ENCODE measurements at places on chromosomes 7 and 10.

DNA sequence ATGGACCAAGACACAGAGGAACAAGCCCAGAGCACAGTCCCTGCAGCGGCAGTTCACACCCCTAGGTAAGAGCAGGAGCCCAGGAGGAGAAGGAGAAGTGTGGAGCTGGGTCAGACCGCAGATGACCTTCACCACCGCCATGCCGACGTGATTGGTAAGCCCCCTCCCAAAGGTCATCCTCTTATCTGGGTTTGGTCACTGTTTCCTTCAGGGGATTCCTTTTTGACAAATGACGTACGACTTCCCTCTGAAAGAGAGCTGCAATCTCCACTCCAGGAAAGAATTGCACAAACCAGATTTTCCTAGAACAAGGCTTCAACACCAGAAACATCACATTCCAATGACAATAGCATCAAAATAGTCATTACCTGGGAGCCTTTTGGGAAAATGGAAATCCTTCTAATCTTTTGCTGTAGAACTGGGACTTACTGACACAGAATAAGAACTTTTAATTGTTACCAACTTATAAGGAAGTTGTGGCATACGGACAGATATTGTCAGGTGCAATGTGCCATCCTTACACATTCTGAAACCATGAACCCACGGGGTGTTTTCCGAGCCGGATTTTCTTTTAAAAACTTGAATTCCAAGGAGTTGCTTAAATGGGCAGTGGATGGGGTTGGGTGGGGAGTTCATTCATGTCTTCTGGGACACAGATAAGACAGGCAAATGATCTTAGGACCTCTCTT, 20.8 kb upstream of the ADAM12 start:
- DNase-seq, result no peak

DNA sequence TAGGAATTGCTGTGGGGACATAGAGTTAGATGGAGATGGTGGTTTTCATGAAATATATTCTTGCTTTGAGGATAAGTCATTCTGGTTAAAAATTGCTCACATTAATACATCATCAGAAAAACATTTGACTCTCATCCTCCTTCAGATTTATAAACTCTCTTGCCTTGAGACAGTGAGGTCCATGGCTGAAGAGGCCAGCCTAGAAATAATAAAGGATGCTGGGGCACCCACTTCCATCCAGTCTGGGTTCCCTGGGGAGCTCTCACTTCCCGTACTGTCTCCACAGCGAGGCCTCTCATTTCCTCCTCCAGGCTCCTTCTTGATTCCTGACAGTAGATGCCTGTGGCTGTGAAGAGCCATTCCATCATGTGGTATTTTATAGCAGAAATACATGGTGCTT, 73.3 kb upstream of the PRKG1 start:
- no peak for DNase-seq

DNA sequence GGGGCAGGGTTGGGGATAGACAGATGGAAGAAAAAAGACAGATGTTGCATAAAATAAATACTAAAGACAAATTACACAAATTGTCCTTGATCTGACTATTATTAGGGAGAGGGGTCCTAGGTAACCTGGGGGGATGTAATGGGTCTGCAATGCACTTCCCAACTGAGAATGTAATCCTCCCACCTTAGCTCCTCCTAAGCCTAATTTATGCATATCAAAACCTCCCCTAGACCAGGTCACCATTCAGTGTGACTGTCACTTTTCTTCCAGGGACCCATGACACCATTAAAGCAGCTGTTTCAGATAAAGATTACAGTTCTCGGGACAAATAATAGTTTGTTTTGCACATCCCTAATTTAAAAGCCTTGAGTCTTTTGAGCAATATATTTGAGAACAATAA, 133.9 kb upstream of the FEZF1 start:
- no peak for DNase-seq

DNA sequence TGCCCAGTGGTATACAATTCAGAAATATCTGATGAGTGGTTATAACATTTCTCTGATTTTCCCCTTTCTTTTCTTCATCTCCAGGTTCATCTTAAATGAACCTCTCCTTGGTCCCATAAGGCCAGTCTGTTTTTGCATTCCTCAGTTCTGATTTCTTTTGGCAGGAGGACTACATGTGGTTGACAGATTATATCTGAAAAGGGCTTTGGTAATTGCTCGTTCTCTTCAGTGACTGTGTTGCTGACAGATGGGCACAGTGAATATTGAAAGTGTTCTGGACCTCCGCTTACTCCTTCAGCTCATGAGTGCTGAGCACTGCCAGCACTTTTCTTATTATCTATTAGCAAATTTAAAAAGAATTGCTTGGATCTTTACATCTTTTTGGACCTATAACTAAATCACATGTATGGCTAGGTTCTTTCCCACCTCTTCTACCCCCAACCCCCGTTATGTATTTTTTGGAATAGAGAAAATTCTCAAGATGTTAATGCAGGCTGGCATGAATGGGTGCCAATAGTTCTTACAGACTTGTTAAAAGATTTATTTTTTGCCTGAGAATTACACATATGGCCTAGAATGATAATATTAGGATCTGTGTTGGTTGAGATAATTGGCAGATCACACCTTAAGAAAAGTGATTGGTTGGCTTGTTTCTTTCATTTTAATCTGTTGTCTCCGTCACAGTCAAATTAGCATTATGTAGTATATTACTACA, 323.0 kb downstream of the EXOC4 start:
- no peak for DNase-seq

DNA sequence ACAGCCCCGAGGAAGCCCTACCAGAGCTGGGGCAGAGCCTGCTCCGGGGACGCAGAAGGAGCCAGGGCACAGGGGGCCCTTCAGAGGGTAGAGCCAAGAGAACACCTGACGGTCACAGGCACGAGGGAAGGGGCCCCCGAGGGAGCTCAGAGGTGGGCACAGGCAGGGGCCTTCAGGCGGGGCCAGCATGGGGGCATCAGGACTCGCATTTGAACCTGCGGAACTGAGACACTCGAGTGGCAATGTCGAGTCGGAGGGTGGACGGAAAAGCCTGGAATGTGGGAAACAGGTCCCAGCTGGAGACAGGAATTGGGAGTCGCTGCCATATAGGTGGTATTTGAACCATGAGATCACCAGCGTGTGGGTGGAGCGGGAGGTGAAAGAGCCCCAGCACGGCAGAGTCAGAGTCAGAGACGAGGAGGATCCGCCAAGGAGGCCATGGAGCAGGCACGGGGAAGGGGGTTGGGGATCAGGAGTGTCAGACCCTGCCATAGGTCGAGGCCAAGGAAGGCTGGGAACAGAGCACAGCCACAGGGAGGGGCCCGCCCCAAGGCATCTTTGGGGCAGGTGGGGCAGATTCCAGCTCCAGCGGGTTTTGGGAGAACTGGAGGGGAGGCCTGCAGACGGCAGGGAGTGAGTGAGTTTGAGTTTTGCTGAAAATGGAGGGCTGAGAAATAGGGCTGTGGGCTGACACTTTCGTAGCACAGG, 13.8 kb downstream of the STK32C start:
- no peak for DNase-seq

DNA sequence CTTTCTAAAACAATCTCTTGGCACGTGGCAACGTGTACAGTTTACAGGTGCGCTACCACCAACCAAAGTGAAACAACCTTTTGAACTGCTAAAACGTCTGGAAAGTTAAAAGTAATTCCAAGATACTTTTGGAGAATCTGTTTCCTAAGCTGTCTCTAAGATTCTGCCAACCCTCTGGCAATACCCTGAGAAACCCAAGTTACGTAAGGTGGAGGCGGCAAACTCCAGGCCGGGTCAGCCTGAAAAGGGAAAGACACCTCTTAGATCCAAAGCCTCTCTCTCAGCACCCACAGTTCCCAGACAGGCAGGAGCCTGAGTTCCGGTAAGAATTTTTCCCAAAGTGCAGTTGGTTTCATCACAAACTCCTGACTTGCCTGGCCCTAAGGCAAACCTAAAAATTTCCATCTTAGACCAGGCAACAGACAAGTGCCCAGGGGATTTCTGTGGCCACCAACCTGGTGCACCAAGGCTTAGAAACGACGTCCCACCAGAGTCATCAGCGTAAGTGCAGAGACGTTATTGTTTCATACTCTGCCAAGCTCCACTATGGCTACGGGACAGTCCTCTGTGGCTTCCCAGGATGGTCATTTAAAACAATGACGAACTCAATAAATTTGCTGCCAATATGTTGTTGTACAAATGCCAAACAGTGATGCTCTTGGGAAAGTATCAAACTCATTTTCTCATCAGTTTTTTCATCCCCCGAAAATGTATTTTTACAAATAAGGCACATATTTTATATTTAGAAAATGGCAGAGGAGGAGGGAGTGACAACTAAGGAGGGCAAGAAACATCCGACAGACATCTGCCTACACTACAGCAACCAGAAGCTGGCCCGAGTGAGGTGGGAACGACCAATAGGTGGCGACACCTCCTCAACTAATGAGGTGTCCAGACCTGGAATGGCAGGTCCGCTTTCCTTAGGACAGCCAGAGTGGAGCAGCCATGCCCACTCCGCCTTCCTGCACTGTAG, 205.8 kb upstream of the FRMD4A start:
- peak; percentile 48 for DNase-seq

DNA sequence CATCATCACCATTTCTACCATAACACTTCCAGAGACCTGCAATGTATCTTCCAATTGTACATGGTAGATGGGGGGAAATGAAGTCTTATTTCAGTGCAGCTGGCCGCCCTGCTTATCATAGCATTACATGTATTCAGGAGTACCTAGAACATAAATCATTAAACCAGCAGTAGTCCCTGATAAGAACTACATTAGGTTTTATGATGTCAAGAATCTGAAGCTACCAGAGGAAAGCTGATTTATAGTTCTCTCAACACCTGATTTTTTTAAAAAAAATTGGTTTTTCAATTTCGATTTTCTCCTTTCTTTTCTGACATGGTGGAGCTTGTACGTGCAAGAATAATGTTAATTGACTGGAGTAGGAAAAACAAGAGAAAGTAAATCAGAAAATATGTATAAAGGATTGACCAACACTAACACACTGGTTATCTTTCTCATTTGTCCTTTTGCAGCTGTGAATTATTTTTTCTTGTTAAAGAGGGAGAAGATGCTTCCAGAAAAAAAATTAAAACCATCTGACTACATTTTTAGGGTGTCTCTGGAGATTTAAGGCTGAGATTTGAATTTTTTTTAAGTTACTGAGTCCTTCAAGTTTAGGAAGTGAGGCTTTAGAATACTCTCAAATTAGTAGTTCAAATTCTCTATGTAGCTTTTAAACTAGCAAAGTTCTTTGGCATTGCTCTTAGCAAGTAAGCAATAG, 59.1 kb downstream of the CSTF2T start:
- no peak for DNase-seq

DNA sequence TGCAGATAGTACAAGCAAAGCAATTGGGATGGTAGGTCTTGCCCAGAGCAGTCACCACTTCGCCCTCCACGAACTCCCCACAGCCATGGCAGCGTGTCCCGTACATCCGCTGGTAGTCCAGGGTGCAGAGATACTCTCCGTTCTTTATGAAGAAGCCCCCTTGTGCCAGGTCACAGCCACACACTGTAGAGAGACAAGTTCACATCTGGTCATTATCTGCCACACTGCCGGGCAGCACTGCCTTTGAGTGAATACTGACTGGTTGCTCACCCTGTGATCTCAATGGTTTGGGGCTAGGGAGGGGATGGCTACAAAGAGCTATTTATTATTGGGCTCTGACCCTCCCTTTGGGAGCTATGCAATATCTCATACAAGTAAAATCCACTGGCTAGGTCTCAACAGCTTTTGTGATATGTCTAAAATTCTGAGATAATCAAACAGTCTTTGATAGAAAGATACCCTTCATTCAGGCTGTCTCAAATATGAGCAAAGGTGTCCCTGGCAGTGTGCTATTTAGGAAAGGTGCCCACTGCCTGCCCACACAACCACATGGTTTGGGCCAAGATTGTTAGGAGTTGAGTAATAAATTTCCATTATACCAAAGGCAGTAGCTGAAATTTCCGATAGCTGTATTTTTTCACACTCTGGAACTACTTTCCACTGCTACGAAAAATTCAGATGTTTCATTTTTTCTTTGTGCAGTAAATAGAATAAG, 82.5 kb downstream of the ABLIM1 start:
- DNase-seq, result no peak

DNA sequence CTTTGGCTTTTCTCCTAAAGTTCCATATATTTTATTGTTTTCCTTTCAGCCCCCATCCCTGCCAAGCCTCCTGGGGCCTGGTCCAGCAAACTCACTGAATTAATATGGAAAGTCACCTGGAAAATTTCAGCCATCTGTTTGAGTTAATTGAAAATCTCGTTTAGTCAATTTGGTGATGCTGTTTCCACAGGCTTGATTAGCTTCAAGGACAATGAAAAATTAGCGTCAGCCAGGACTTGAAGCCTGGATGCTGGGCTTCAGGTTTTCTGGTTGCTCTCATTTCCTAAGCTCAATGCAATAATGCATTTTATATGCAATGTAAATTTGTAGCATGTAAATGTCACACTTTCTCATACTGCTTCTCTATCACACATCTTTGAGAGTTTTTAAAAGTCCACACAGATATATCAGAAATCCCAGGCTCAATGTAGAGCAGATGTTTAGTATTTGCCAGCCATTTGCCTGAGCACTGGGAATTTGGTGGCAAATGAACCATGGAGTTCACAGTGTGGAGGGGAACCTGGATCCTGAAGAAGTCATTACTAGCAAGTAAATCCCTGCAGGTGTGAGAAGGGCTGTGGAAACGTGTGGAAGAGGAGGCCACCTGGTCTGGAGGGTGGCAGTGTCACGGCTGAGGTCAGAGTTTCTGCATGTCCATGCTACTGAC, 228.5 kb downstream of the PAXIP1 start:
- DNase-seq, result no peak
